ENCODE measurements at places on chromosomes 1 and 21.

DNA sequence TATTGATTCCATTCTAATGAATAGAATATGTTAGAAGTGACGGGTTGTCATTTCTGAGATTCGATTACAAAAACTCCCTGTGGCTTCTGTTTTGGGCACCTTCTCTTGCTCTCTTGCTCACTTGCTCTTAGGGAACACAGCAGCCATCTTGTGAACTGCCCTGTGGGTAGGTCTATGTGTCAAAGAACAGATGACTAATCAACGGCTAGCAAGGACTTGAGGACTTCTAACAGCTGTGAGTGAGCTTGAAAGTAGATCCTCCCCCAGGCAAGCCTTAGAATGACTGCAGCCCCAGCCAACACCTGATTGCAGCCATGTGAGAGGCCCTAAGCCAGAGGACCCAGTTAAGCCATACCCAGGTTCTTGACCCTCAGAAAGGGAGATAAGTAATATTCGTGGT, 49.3 kb downstream of the AZIN2 start:
- DNase-seq = peak; percentile 61

DNA sequence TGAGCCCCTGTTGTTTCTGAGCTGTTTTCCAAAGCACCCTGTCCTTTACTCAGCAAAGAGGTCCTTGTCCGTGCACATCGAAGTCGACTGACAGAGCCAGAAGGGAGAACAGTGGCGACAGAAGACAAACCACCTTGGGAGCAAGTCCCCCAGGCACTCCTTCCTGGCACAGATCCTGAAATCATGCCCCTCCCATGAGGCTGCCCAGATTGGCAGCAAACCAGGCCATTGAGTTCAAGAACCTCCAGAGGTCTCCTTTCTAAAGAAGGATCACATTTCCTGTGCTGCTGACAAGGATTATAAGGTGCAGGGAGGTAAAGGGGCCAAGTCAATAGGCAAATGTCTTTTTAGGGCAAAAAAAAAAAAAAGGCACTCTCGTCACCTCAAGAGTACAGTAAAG, 84.7 kb upstream of the HIVEP3 start:
- no peak for DNase-seq

DNA sequence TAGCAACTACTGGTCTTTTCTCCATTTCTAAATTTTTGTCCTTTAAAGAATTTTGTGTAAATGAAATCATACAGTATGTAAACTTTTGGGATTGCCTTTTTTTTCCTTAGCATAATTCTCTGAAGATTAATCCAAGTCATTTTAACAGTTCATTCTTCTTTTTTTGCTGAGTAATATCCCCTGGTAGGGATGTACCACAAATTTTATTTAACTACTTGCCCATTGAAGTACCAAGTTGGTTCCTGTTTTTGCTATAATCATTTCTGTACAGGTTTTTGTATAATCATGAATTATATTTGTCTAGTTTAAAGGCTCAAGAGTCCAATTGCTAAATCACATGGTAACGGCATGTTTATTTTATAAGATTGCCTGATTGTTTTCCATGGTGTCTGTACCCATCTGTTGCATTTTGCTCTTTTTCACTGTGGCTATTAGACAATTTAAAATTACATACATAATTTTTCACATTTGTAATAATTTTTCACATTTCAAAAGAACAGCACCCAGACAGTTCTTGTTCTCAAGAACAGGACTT, 891.1 kb downstream of the USP25 start:
- DNase-seq = no peak

DNA sequence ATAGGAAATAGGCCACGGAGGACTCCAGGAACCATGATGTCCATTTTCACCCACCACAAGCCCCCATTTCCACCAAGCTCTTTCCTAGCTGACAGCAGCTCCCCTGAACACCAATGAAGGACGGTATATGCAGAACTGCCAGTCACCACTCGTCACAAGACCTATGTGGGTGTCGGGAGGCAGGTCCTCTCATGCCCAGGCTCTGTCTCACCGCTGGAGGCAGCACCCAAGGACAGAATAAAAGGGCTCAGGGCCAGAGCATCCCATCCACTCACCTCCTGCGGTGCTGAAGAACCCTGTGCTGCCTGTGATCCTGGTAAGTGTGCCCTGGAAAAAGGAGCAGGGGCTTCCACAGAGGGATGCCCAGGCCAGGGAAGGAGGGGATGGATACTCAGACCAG, at the start of gene LCE1F:
TSS of gene LCE1F (plus strand) at position 266 of the 400 bp plus-strand sequence. CDS start 1,232 bp downstream, outside the sequence.
- DNase-seq = peak; percentile 9

DNA sequence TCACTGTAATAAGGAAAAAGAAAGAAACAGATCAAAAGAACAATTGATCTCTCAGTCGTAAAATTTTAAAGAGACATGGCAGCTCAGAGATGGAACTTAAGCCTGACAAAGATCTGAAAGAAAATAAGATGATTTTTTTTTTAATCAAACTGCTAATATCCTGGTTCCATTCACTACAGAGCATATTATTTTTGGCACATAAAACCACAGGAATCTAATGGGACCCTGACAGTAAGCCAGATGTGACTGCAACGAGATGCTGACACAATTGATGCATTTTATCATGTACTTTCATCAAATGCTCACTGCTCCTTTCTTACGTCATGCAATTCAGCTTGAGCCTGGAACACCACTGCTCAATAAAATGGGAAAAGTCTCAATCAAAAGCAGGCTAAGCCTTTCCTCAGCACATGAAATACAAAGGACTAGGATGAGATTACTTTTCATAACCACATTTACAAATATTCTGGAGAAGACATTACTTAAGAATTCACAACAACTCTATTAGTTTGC, 16.6 kb downstream of the GPATCH2 start:
- no peak for DNase-seq

GRCh38 chr1:154765970-154766369, 104.1 kb downstream of the KCNN3 start:
- no peak for DNase-seq

DNA sequence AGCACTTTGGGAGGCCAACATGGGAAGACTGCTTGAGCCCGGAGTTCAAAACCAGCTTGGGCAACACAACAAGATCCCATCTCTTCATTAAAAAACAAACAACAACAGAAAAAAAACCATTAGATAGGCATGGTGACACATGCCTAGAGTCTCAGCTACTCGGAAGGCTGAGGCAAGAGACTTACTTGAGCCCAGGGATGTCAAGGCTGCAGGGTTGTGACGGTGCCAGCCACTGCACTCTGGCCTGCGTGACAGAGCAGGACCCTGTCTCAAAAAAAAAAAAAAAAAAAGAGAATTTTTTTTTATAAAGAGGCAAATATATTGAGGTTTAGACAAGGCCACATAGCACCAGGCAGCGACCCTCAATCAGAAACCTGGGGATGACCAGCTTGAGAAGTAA, 62.7 kb downstream of the HSF2BP start:
- no peak for DNase-seq

DNA sequence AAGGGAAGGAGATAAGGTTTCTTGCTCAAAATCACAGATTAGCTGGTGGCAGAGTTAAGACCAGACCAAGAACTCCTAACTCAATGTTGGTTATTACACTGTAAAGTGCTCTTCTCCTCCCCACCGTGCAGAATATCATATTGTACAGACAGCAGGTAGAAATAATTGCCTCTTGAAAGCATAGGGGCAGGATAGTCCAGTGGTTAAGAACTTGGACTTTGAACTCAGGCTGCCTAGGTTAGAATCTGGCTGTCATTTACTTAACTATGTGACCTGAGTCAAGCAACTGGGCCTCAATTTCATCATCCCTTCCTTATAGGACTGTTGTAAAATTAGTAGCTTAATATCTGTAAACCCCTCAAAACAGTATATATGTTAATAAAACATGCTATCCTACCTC, 114.9 kb upstream of the HIVEP3 start:
- DNase-seq = no peak

DNA sequence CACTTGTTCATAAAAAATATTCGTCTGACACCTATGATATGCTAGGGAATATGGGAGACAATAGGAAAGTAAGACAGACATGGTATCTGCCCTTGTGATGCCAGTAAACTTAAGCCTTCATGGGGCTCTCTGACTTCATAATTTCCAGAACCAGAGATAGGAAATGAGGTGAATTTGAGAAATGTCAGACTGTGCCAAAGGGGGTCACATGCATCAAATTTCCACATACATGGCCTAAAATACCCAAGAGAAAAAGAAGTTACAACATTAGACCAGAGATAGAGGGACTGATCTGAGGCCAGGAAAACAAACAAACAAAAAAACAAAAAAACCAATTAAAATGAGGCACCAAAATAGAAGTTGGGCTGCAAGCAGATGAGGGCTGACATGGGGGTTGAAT, 75.7 kb downstream of the DISC1 start:
- no peak for DNase-seq

DNA sequence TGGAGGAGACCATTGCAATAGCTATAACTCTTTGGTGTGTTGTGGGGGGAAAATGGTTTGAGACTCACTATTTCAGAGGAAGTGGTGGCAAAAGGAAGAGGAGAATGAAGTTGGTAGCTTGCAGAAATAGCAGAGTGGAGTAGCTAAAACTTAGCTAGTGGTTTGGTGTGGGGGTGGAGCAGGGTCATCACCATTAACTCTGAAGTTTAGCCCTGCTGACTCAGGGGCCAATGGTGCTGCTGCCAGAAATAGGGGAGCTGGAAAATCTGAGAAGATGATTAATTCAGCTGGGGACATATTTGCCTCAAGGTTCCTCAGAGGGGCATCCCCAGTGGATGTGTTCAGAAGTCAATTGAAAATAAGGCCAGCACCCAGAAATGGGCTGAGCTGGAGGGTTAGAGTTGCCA, 65.4 kb downstream of the RUNX1 start:
- DNase-seq = no peak

DNA sequence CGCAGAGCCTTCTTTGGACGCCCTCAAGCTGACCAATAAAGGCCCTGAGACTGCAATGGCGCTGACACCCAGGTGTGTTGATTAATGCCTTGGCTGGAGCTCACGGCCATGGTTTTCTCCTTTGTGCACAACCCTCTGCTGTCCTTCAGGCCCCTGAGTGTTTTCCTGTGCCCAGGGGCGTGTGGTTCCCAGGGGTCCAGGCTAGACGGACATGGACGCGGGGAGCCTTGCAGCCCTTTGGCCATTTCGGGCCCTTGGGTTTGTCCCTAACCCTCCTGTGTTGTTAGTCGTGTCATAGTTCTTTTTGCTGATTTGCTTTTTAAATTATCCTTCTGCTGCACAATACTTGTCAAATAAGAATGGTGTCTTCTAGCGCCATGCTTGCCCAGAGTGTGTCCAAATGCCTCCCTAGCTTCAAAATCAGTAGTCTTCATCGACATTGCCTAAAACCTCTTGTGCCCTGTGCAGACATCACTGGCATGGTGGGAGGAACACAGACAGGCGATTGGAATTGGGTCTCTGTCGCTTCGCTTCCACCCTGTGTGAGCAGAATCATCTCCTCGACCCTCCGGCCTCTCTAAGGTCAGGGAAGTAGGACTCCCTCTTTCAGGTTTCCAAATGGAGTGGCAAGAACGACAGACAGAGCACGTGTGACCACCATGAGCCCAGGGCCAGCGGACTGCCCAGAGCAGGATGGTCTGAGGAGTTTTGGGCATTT, 1.9 kb downstream of the KRTAP10-4 start:
- DNase-seq = no peak

- no peak for DNase-seq
Observed at GRCh38 chr1:205537386-205538018, 33.0 kb downstream of the CDK18 start.

- no peak for DNase-seq
Observed at GRCh38 chr1:84665703-84666317, 24.5 kb downstream of the SSX2IP start.

GRCh38 chr1:23101101-23101827, 67.4 kb downstream of the LUZP1 start:
- no peak for DNase-seq

DNA sequence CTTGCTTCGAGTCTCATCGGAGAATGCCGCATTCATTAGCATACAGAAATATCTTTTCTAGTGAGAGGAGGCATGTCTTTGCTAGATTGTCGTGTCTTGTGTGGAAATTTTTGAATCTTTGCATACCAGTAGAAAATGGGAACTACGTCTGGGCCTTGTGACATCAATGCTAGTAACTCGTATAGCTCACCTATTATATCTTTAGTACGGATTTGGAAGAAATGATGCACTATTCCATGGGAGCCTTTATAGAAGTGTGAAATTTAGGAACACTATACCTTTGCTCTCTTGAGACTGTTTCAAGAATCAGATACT, 835 bp downstream of the UHMK1 start:
- peak; percentile 21 for DNase-seq

GRCh38 chr1:214569357-214570004, 18.1 kb upstream of the PTPN14 start:
- no peak for DNase-seq

GRCh38 chr1:22892789-22893188, 79.9 kb downstream of the LACTBL1 start:
- no peak for DNase-seq

DNA sequence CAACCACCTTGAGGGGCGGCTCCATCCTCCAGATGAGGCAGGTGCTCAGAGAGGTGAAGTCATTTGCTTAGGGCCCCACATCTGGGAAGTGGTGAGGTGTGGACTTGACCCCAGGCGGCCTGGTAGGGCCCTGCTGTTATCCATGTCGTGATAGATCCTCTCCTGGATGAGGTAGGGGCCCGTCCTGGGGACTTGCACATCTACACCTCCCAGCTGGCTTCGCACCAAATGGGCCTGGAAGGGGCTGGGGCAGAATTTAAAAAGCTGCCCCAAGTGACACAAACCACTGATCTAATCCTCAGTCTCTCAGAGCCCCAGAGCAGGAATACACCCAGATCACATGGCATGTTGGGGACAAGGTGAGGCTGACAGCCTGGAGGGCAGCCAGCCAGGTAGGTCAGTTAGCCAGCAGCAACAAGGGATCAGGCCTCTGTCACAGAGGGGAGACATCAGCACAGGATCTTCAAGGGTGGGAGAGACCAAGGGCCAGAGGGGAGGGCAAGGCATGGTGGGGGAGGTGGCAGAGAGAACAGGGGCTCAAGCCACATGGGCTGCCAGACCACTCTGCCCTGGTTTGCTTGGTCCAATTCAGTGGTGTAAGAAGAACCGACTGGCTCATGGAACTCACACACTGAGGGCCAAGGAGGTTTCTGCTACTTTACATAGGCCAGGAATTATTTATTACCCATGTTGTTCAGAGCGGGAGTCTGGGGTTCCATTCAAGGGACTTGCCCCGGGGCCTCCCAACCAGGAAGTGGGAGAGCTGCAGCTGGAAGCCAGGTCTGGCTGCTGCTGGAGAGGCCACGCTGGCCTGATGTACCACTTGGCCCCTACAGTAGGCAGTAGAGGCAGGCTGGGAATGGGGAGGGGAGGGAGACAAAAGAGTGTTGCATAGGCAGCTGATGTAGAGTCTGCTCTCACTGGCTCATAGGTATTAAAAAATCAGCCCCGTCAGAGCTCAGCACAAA, 12.1 kb downstream of the LRP8 start:
- no peak for DNase-seq

DNA sequence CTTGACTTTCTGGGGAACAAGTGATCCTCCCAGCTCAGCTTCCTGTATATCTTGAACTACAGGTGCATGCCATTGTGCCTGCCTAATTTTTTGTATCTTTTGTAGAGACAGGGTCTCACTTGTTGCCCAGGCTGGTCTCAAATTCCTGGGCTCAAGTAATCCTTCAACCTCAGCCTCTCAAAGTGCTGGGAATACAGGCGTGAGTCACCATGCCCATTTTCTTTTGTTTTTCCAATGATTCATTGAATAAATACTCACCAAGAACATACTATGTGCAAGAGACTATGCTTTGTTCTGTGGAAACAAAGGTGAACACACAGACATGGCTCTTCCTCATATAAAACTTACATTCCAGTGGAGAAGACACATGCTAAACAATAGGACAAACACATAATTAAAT, 407.8 kb upstream of the DAB1 start:
- DNase-seq = no peak
